ENCODE measurements at places on chromosomes 13 and 19.
A peak's percentile ranks its signal among the peaks of the same experiment; 100 is the strongest.

DNA sequence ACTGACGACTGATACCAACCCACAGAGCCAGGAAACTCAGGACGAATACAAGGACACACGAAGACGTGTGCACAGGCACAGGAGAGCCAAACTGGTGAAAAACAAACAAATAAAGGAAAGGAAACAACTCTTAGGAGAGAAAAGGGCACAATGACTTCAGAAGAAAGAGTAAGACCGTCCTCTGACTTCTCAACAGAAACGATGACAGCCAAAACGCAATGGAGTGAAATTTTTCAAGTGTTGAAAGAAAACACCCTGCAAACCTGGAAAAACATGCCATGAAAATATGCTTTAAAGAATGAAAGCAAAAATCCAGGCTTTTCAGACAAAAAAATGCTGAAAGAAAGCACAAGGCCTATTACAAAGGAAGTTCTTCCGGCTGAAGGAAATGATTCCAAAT is 24.6 kb upstream of the PLPP2 start:
- no peak for DNase-seq

GRCh38 chr13:73608157-73608516 is 526.1 kb downstream of the KLF12 start:
- no peak for DNase-seq

GRCh38 chr13:34307607-34308006 is 489.7 kb downstream of the RFC3 start:
- DNase-seq, result no peak

GRCh38 chr13:39016787-39017186 is 21.1 kb downstream of the PROSER1 start:
- DNase-seq, result peak; percentile 9

- DNase-seq, result no peak
Observed at GRCh38 chr13:23673354-23673753, 103.1 kb downstream of the TNFRSF19 start.

DNA sequence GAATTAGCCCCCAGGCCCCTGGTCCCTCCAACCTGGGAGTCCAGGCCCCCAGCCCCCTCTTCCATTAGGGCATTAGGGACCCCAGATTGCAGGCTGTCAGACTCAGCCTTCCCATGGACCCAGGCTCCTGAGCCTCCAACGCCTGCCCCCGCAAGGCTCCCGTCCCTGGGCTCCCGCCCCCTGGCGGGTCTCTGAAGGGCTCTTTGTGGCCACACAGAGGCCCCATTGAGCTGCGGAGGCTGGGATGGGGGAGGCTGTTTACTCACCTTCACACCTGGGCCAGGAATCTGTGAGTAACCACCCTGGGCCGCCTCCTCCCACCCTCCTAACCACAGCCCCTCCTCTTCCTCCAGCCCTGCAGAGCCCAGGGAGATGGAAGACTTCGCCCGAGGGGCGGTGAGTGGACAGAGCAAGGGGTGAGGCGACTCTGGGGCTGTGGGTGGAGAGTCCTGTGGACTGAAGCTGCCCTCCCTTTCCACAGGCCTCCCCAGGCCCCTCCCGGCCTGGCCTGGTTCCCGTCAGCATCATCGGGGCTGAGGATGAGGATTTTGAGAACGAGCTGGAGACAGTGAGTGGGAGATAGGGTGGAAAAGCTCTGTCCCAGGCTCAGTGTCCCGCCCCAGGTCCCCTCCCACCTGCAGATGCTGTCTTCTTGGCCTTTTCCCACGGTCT is 4.9 kb downstream of the ARHGEF1 start:
- peak; percentile 53 for DNase-seq

DNA sequence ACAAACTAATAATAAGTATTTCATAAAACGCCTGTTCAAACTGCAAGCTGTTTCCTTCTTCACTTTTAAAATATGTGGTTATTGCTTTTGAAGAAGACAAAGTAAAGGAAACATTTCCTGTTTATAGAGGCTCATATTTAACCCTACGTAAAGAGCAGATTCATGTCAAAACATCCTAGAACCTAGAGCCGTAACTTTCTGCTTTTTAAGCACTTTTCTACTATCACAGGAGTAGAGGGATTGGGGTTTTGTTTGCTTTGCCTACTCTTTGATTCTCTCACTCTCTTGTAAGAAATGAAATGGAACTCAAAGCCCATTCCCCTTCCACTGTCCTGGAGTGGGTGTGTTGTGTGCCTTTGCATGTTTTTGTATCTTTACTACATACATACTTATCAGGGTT is 54.0 kb upstream of the GPR183 start:
- DNase-seq, result no peak

DNA sequence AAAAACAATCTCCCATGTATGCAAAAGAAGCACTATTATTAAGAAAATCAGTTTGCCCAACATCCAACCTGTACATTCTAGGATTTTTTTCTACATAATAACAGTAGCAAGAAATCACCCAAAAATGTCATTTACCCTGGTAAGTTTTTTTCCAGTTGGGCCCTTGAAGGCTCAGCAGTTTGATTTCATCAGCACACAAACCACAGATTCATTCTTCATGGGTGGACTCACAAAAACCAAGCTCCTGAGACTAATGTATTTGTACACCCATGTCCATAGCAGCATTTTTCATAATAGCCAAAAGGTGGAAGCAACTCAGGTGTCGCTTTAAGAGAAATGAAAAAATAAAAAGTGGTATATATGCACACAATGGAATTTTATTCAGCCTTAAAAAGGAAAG is 210.1 kb downstream of the TBC1D4 start:
- DNase-seq, result no peak

- DNase-seq, result peak; percentile 0
Observed at GRCh38 chr13:102484329-102484728, 82.5 kb upstream of the FGF14 start.

GRCh38 chr13:70473907-70474306 is 365.7 kb upstream of the KLHL1 start:
- DNase-seq, result no peak

- DNase-seq, result no peak
Observed at GRCh38 chr19:4807188-4807587, 15.7 kb downstream of the FEM1A start.

DNA sequence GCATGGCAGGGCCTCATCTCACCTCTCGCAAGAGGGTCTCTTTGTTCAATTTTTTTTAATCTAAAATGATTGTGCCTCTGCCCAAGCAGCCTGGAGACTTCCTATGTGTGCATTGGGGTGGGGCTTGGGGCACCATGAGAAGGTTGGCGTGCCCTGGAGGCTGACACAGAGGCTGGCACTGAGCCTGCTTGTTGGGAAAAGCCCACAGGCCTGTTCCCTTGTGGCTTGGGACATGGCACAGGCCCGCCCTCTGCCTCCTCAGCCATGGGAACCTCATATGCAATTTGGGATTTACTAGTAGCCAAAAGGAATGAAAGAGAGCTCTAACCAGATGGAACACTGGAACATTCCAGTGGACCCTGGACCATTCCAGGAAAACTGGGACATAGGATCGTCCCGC is 8.0 kb downstream of the FXYD3 start:
- peak; percentile 17 for DNase-seq

DNA sequence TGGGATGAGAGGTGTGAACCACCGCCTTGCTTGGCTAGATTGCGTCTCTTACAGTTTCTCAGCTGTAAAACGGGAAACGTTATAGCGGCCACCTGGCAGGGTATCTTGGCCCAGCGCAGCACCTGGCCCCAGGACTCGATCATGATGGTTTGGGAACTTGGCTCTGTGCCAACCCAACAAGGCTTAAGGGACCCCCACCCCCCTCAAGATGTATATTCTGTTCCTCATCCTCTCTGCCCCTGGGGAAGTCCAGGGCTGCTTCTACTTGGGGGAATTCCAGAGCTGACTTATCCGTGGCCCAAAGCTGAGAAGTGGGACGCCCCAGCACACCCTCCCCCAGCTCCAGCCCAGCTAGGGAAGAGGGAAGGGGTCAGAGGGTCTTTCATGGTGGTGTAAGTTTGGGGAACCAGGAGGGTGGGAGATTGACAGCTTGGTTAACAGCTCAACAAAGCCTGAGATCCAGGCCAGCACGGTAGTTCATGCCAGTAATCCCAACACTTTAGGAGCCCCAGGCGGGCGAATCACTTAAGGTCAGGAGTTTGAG is 695 bp downstream of the ICAM1 start:
- no peak for DNase-seq

GRCh38 chr19:43618921-43619261 is 538 bp downstream of the ZNF428 start:
- DNase-seq, result no peak

GRCh38 chr19:33771384-33772101 is 25.1 kb upstream of the KCTD15 start:
- DNase-seq, result peak; percentile 67

DNA sequence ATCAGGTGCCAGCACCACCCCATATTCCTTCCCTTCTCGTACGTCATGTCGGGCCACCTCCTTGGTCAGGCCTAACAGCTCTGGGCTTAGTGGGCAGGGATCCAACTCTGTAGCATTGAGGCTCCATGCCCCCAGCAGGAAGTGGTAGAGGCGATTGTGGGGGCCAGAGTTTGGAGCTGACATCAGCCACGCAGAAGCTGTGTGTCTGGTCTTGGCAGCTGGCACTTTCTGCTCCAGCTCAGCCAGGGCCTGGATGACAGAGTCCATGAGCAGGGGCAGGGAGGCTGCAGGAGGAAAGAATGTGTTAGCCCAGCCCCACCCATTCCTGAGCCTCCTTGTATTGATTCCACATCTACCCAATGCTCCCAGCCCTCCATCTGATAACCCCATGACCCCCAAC is 3.0 kb downstream of the PGLYRP2 start:
- no peak for DNase-seq

- no peak for DNase-seq
Observed at GRCh38 chr13:95896301-95896700, 156.9 kb downstream of the UGGT2 start.

- no peak for DNase-seq
Observed at GRCh38 chr13:109126178-109126577, 496.8 kb downstream of the MYO16 start.

DNA sequence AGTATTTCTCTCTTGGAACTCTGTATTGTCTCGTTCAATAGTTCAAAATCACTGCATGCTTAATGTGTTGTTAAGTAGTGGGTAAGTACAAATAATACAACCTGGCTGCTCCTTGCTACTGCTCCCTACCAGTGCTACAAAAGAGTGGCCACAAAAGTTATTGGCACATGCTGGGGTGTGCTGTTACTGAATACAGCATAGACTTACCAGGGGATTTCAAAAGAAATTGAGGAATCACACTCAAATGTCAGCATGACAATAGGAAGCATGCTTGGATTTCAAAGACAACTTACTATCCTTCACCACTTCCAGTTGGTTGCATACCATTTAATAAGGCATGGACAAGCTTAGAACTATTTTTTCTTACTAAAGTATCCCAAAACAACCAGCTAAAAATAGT is 1041.3 kb upstream of the SPRY2 start:
- DNase-seq, result no peak

DNA sequence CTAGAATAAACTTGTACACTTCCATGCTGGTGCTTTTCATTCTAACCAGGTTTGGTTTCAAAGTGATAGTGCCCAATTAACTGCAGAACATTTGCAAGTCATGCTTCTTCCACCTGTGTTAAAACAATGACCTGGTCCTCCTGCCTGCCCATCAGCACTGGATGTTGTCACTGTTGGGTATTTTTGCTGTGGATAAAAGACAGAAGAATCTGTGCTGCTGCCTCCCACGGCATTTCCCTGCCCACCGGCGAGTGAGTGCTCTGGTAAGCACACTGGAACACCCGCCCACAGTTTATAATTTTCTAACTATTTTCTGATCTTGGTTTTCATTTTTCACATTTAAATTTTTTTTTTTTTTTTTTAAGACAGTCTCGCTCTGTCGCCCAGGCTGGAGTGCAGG is 2.3 kb upstream of the AKAP8 start:
- no peak for DNase-seq

DNA sequence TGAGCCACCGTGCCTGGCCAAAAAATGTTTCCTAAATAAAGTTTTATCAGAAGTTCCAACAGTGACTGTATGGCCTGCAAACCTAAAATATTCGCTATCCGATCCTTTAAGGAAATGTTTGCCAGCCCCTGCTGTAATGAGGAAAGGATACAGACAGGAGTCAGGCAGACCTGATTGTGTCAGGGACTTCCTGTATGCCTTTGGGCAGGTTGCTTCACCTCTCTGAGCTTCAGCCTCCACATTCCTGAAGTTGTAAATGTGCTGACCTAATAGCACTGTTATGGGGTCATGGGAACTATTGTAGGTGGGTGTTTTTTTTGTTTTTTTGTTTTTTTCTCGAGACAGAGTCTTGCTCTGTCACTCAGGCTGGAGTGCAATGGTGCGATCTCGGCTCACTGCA is 6.2 kb downstream of the ABHD8 start:
- DNase-seq, result no peak

GRCh38 chr19:1136201-1136600 is 32.4 kb downstream of the GPX4 start:
- no peak for DNase-seq

DNA sequence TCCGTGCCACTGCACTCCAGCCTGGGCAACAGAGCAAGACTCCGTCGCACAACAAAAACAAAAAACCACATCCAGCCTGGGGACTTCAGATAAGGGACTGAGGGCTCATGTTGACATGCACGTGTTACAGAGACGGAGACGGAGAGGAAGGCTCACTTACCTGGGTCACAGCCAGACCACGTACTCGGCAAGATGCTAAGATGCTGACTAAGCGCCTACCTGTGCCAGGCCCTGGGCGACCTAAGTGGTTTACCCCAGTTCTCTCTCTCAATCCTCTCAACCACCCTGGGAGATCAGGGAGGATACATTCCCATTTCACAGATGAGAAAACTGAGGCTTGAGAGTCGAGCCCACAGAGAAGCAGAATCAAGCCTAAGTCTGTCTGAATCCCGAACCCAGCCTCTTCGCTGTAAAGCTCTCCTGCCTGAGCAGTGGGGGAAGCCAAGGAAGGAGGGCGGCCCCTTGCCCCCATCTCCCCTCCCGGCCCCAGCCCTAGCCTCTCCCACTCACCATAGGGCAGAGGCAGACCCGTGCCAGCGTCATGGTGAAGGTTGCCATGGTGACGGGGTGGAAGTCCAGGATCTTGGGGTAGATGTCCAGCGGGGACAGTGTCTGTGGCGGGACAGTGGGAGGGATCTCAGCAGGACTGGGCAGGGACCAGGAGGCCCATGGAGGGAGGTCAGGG is 13.5 kb downstream of the ERCC2 start:
- no peak for DNase-seq

- DNase-seq, result no peak
Observed at GRCh38 chr13:30654430-30654829, 36.7 kb downstream of the USPL1 start.

GRCh38 chr13:26961890-26962615 is 201.5 kb upstream of the GPR12 start:
- DNase-seq, result no peak

DNA sequence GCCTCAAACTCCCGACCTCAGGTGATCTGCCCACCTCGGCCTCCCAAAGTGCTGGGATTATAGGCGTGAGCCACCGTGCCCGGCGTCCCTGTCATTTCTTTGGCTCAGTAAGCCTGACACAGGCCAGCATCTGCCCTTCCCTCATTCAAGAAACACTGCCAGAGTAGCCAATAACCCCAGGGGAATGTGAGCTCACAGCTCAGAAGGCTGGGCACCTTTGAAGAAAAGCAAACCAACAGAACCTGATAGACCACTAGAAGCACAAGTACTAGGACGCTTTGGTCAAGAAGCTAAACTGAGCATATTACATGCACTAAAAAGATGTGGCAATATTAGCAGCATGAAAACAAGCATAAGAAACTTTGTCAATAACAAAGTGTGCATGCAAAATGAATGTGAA is 14.2 kb downstream of the SIGLEC5 start:
- DNase-seq, result no peak

GRCh38 chr19:14305706-14306105 is 75.5 kb upstream of the ADGRE5 start:
- DNase-seq, result no peak

- DNase-seq, result no peak
Observed at GRCh38 chr13:31234729-31235128, 35.0 kb downstream of the B3GLCT start.

- no peak for DNase-seq
Observed at GRCh38 chr19:57771417-57771816, 1.9 kb downstream of the ZNF586 start.
